NCI-H524 treated with DMSO at 0.1 percent for 48 hours (cell line): ENCODE measurements at places on chromosomes 4 and X.

DNA sequence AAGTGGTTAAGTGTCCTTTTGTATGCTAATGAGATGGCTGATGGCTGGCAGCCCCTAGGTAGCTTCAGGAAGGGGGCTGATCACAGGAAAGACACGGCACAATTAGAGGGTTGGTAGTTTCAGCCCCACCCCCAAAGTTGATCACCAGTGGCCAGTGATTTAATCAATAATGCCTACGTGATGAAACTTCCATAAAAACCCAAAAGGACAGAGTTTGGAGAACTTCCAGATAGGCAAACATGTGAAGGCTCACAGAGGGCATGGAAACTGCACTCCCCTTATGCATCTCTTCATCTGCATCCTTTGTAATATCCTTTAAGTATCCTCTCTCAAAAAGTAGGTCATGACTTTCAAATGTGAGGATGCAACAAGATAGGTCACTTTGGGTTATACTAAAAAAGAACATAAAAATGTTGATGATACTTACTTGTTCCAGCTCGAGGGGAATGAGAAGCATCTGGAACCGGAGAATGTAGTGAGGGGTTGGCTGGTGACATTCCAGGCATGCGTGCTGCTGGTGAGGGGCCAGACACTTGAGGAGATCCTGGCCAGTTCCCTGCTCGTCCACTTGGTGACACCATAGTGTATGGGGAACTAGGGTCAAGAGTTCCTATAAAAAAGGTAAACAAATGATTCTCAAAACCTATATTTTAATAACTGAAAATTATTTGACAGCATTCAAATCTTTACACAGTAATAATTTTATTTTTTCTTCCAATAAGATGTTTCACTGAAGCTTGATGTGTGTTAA, 16.7 kb upstream of the CXorf38 start:
- DNase-seq: no peak

DNA sequence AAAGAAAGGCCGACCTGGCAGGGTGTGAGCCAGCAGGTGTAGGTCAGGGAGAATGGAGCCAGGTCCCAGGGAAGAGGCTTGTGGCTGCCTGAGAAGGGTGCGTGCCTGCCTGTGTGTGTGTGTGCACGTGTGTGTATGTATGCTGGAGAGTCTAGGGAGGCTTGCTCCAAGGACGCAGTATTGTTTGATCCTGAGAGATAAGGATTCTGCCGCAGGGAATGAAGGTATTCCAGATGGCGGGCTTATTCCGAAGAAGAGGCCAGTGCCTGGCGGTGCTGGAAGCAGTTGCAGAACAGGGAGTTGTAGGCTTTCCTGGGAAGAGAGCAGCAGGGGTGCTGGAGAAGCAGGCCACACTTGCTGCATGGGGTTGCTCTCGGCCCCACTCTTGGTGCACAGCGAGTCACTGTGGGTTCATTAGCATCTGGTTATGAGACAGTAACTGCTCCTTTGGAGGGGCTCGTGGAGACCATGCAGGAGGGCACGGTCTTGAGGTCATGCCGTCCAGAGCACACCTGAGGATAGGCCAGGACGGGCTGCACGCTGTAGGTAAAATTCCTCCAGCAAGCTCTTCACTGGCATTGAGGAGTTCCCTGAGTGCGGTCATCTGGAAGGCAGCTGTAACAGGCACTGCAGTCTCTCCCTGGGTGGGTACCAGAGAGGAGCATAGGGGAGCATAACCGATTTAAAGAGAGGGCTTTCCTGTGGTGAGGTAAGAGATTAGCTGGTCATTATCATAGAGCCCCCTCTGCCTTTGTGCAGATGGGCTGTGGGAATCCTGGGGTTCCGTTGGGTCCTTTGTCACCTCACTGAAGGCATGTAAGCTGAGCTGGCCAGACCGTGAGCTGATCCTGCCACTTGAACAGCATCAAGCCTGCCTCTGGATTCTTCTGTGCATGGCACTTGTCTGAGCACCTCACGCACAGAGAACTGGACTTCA, 29.9 kb upstream of the MSANTD1 start:
- no peak for DNase-seq

- DNase-seq: no peak
Observed at GRCh38 chr4:177573507-177573906, 131.3 kb upstream of the AGA start.

GRCh38 chrX:153505361-153505760, 10.6 kb downstream of the BGN start:
- DNase-seq: no peak

GRCh38 chr4:143654571-143654970, 45.9 kb downstream of the FREM3 start:
- no peak for DNase-seq

- no peak for DNase-seq
Observed at GRCh38 chrX:88284844-88285243, 462.2 kb upstream of the CPXCR1 start.

- DNase-seq: no peak
Observed at GRCh38 chrX:105063743-105064142, 156.8 kb downstream of the TEX13A start.

DNA sequence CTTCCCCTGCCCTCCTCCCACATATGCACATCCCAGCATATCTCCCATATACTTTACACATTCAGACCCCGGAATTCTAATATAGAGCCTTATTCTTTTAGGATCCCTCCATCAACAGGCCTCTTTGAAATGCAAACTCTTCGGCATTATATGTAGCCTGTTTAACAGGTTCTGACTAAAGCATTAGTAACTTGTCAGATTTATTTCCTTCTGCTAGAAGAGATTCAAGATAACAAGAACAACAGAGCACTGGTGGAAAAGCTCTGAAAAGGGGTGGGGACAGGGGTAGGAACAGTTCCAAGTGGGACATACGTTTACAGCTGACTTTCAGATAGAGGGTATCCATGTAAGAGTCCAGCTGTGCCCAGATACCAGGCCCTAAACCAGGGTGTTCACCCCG, 31.7 kb upstream of the PRPS1 start:
- no peak for DNase-seq

- no peak for DNase-seq
Observed at GRCh38 chr4:73139991-73140390, 70.5 kb upstream of the COX18 start.

DNA sequence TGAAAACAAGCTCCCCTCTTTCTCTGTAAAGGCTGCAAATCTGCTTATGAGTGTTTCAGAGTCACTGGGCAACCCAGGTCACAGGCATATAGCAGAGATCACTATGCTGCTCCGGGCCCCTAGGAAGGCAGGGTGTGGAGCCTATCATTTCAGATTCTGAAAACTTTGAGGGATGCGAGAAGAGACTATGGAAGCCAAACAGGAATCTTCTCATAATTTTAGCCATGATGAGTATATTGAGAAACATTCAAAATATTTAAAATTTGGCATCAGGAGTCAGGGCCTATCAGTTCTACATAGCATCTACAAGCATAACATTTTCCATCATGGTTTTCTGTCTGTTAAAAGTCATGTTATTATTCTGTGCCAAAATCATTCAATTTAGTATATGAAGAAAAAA, 61.7 kb upstream of the ATXN3L start:
- no peak for DNase-seq

- DNase-seq: no peak
Observed at GRCh38 chr4:75908555-75908954, 6.3 kb upstream of the PPEF2 start.

DNA sequence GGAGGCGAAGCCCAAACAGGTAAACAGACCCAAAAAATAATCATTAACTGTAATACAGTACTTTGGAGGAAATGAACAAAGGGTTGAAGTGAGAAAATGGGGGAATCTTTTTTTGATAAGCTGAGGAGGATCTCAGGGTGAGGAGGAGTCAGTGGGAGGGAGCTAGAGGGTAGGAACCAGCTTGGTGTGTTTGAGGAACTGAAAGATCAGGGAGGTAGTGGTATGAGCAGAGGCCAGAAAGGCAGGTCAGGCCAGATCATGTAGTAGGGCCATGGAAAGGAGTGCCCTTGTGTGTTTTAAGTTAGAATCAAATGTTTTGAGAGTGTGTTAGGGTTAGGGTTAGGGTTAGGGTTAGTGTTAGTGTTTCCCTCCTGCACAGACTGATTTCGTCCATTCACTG, 48.8 kb downstream of the PPP2R2C start:
- DNase-seq: no peak

GRCh38 chr4:99468889-99469288, 33.7 kb upstream of the ADH7 start:
- no peak for DNase-seq

DNA sequence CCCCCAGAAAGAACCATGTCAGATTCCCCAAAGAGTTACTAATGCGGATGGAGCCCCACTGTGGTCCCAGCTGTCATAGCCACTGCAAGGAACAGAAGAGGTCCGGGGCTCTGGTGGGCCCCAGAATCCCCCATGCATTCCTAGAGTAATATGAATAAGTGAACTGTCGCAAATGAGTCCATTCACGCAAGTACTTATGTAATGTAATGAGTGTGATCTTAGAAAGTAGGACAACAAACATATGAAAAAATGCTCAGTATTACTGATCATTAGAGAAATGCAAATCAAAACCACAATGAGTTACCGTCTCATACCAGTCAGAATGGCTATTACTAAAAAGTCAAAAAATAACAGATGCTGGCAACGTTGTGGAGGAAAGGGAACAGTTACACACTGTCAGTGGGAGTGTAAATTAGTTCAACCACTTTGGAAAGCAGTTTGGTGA, 141.5 kb upstream of the RBPJ start:
- no peak for DNase-seq

- DNase-seq: no peak
Observed at GRCh38 chr4:111778543-111778942, 366.7 kb upstream of the FAM241A start.

GRCh38 chr4:15881820-15882219, 56.7 kb downstream of the FGFBP1 start:
- no peak for DNase-seq

DNA sequence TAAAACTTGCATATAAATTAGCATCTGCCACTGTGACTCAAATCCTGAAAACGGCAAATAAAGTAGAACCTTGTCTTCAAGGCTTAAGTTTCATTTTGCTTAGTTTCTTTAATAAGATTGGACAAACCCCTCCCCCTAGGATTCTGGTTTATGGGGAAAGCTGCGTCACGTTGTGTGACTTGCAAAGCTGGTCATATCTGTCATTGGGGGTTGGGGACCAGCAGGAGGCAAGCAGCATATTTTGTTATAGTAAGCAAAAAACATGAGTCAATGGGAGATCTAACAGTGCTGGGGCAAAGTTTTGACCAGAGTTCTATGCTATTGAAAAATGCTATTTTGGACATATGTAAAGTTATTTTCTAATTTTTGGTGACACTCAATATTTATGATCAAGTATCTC, 407.3 kb downstream of the PCDH18 start:
- no peak for DNase-seq

DNA sequence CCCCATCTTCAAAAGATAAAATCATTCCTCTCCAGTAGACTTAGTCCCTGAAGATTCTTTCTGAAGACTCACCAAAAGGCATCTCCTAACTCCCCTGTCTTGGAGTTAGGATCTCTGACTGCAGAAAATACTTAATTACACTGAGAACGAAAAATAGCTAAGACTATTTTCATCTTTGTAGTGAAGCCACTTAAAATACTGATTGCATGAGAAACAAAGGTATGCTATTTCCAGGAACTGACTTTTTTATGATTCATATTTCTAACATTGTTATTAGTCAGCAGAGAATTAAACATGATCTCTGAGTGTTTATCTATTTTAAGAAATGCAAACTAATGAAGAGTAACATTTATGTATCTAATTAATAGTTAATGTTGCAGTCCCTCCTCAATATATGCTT, 71.8 kb upstream of the NR3C2 start:
- DNase-seq: no peak

DNA sequence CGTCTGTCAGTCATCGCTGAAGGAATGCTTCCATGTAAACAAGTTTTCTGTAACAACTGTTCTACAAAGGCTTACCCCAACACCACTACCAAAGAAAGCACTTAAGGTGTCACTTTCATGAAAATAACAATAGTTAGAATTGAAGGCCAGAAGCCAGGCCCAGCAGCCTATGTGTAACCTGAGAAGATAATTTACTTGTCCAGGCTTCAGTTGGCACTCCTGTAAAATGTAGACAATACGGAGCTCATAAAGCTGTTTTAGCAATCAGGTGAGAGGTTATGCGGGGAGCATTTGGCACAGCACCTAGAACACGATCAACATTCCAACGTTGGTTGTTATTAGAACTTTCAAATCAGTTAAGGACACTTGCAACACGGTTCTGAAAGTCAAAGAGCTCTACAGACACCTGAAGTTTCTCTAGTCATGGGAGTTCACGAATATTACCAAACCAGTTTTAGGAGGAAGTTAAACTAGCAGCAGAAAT, 15.7 kb downstream of the ADGRA3 start:
- no peak for DNase-seq

DNA sequence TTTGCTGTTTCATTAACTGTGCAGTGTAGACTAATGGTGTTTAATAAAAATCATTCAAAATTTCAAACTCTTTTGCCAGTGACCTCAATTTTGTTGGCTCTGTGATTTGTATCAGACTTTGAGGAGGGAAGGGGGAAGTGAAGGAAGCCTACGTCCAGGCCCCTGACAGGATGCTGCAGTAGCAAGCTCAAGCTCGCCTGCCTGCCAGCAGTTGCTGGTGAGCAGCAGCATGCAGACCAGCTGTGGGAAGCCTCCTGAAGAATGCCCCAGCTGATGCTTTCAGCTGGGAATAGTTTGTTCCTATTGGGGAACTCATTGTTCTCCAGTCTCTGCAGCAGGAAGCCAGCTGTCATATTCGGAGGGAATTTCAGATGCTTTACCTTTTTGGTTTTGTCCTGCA, 495.2 kb downstream of the AFF2 start:
- no peak for DNase-seq

DNA sequence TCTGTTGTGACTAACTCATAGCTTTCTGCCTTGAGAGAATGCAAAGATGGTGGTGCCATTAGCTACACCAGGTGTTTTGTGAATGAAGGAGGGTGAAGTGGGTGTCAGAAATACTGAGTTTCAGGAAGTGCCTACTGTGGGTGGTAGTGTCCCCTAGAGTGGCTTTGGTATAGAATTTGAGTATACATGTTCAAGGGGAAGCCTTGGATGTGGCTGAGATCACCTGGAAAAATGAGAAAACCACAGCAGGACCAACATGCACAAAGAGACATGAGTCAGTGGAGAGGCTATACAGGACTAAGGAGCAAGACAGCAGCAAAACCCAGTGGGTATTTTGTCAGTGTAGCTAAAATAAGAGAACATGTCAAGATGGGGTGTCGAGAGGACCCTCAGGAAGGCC, 204.3 kb upstream of the TBL1X start:
- no peak for DNase-seq

GRCh38 chr4:137668885-137669545, 136.7 kb upstream of the PCDH18 start:
- DNase-seq: no peak

- DNase-seq: no peak
Observed at GRCh38 chr4:87414816-87415215, 7.6 kb upstream of the NUDT9 start.

- DNase-seq: no peak
Observed at GRCh38 chr4:186624951-186625350, 69.6 kb upstream of the MTNR1A start.
